ENCODE measurements at places on chromosomes 2 and 18.

- no peak for DNase-seq
These were observed 166.3 kb upstream of the SKOR2 start for GRCh38 chr18:47417807-47418206.

- DNase-seq: no peak
These were observed 141.8 kb downstream of the FIGN start for GRCh38 chr2:163593982-163594381.

DNA sequence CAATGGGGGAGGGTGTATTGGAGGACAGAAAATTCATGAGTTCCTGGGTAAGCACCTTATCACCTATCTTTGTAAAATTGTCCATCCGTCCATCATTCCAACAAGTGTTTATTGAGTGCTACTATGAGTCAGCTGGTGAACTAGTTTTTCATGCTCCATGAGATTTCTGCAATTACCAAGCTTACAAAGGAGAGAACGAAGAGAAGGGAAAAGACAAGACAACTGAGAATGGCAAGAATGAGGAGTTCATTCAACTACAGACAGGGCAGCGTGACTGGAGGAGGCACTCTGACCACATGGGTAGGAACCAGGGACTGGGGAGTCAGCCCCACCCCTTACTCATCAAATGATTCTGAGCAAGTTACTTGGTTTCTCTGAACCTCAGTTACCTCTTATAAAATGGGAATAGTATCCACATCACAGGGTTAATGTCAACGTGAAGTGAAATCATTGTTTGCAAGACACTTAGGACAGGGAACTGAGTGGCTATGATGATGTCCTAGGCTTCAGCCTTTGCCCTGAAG is 18.6 kb upstream of the TXNDC2 start:
- DNase-seq: no peak

DNA sequence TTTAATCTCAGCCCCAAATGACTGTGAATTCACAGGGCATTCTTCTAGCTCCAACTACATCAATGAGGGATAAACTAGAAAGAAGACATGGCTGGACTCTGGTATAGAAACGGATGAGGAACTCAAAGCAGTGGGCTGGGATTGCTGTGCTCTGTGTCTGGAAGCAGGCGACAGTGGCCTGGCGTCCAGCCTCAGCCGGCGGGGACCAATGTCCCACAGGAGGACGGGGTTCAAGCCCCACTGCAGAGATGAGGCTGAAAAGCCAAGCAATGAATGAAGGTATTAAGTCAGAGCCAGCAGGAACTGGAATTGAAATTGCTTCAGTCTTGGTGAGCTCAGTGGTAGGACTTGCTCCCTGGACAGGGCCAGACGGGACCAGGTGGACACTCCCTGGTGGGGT is 24.3 kb upstream of the BOK start:
- no peak for DNase-seq

DNA sequence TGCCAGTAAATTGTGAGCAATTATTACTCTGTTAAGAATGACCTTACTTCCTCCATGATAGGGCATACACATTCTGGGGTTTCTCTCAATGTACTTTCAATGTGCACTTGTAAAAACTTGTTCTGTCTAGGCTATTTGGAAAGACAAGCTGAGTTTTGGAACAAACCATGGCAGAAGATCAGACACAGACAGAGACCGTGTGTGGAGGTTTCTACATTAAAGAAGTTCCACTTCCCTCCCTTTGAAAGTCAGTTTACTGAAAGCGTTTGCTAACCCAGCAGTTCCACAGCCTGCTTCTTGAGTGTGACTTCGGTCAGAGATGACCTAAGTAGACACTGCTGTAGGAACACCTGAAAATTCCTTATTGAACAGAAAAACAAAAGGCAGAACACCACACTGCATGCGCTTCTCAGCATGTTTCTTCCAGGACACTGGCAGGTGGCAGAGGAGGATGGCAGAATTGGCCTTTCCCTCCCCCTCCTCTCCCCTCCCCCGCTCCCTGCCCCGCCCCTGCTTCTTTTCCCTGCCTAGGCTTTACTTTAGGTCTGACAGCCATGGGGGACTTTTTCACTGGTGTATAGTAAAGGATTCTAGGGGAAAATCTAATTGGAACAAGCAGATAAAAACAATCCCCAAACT is 109.8 kb downstream of the NOL10 start:
- DNase-seq: no peak

- peak; percentile 16 for DNase-seq
These were observed 979 bp downstream of the LONRF2 start for GRCh38 chr2:100321179-100321865.

Measured in anterior cingulate cortex (tissue), 58 donors.